M059J (cell line): ENCODE measurements at places on chromosomes 3 and 15.

- no peak for DNase-seq
Observed at GRCh38 chr15:43776101-43776717, 557 bp downstream of the ELL3 start.

DNA sequence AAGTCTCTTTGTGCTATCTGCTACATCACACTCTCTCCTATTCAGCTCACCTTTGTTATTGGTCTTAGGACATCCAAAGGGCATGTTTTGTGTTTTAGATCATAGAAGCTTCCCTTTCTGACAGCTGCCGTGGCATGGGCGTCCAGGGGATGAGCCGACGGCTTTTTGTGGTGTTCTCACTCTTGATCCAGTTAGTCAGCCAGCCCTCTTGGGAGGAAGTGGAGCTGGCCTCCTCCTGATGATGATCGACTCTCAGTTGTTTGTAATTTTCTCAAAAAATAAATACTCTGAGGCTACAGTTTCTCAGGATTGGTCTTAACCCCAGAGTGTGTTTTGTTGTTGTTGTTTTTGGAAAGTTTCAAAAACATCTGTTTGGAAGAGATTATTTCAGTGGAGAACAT is 34.4 kb downstream of the BOC start:
- peak; percentile 42 for DNase-seq

GRCh38 chr3:49529567-49529966 is 24.7 kb upstream of the BSN start:
- DNase-seq = no peak

DNA sequence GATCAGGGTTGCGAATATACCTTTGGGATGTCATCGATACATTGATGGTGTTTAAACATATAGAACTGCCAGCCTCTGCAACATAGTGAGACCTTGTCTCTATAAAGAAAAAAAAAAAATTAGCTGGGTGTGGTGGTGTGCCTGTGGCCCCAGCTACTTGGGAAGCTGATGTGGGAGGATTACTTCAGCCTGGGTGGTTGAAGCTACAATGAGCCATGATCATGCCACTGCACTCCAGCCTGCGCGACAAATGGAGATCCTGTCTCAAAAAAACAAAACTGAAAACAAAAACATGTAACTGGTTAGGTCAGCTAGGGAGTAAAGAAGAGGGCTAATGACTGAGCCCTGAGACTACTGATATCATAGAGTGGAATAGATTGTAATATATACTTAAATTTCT is 30.7 kb upstream of the MGA start:
- DNase-seq = no peak

DNA sequence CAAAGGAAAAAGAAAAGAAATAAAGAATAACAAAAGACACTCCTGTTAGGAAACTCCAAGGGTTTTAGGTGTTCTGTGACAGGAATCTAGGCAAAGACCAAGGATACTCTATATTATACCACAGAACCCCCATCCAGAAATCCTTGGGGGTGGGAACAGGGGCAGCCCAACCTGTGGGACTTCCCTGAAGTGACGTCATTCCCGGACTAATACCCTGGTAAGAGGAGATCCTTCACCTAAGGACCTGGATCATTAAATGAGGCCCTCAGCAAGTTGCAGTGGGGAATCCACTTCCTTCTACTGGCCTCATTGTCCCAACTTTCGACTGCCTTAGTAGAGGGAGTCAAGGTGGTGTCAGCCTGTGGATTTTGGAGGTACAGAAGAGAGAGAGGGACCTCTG is 41.1 kb upstream of the ZNF148 start:
- DNase-seq = no peak

DNA sequence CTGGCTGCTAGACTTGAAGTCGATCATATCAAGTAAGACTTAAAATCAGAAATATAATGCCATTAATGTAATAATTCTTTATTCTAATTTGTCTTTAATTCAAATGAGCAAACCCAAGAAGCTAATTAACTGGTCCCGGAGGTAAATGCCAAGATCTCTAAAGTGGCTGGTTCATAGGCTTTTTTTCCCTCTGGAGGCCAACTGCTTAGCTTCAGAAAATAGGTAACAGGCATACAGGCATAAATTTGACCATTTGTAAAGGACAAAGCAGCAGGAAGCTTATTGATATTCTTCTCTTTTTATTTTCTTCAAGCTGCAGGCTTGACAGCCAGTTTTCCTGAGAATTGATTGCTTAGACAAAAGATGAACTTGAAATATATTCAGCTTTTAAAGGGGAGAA is 158.6 kb upstream of the RAP2B start:
- no peak for DNase-seq

GRCh38 chr15:25242166-25242879 is 196.5 kb downstream of the UBE3A start:
- no peak for DNase-seq

DNA sequence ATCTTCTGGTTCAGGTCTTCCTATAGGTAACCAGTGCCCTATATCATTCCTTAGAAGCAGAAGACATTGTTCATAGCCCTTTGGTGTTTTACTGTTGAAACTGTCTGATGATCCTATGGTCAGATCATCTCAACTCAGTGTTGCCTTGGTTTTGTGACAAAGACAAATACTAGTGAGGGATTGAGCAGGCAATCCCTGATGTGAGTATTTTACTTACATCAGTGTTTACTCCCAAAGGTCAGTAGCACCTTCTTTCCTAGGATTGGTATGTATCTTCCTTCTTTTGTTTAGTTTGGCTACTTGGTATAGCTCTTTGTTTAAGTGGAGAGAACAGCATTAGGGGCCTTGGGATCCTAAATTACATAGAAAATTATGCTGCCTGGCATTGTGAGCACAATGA is 41.1 kb downstream of the BBS4 start:
- DNase-seq = no peak

DNA sequence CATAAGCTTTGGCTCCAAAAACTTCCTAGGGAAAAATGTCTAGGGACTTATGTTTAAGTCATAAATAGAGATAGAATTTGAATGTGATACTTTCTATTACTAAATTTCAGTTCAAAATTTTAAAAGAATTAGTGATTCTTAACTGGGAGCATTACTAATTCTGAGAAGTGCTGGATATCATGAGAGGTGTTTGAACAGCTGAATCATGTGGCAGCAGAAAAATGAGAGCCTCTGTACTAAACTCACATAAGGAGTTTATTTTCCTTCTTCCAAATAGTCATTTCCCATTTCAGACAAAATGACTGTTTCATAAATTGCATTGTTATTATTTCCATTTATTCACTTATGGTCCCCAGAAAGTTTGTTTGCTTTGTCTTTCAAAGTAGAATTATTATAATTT is 62.7 kb downstream of the SLMAP start:
- DNase-seq = no peak

GRCh38 chr3:123385001-123385401 is 63.9 kb downstream of the ADCY5 start:
- DNase-seq = no peak

DNA sequence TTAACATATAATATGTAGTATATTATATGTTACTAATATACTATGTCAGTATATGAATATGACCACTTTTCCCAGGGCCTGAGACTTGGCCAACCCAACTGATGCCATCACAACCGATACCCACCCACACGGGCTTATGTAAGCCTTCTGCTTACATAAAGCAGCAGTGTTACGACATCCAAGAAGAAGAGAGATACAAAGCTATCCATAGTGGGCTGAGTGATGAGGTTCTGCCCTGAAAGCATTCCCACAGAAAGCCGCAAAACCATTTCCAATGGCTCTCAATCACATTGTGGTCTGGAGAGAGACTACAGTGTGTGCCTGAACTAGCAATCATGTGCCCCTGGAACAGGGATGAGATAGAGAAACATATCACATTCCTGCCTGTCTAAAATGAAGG is 177.9 kb downstream of the PLOD2 start:
- no peak for DNase-seq

GRCh38 chr3:86800116-86800515 is 190.8 kb downstream of the VGLL3 start:
- DNase-seq = no peak

- DNase-seq = no peak
Observed at GRCh38 chr3:127068871-127069270, 86.0 kb downstream of the PLXNA1 start.

GRCh38 chr3:94036909-94037507 is 8.6 kb upstream of the STX19 start:
- peak; percentile 53 for DNase-seq

- peak; percentile 54 for DNase-seq
Observed at GRCh38 chr3:129248286-129248979, 973 bp upstream of the COPG1 start.

- DNase-seq = no peak
Observed at GRCh38 chr15:48875241-48875960, 2.5 kb upstream of the EID1 start.

GRCh38 chr15:31477851-31478701 is 151.4 kb downstream of the KLF13 start:
- DNase-seq = no peak

- peak; percentile 38 for DNase-seq
Observed at GRCh38 chr3:190180268-190180667, 59.6 kb upstream of the P3H2 start.

GRCh38 chr3:138625707-138626365 is 17.3 kb downstream of the FAIM start:
- peak; percentile 70 for DNase-seq

- peak; percentile 79 for DNase-seq
Observed at GRCh38 chr3:11392014-11392859, 120.0 kb downstream of the ATG7 start.

GRCh38 chr15:33700695-33701303 is 267.5 kb upstream of the CHRM5 start:
- DNase-seq = peak; percentile 68

GRCh38 chr3:75110741-75111140 is 496.3 kb upstream of the CNTN3 start:
- DNase-seq = no peak

DNA sequence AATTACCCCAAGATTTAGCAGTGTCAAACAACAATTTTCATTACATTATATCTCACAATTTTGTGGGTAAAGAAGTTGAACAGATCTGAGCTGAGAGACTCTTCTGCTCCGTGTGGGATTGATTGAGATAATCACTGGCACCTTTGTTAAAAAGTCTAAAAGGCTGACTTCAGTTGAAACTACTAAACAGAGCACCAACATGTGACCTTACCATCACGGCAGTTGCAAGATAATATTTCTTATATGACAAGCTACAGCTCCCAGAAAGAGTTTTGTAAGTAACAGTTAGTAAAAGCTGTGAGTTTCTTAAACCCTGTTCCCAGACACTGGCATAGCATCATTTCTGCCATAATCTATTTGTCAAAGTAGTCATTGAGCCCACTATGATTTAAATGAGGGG is 25.0 kb downstream of the CGGBP1 start:
- DNase-seq = no peak

GRCh38 chr15:36501063-36501678 is 78.3 kb upstream of the CDIN1 start:
- peak; percentile 84 for DNase-seq

DNA sequence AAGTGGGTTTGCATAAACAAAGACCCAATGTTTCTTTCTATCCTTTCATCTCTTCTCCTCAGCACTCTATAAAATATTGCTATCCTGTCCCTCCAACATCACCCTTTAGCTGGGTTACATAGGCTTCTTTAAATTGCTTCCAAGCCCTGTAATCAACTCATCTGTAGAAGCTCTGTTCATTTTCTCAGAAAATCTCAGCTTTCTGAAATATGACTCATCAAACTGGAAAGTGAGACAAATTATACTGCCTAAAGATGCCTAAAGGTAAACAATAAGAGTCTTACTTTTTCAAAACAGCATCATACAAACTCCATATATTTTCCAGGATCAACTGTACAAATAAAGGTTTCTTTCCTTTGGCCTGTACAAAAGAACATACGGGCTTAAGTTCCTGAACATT is 33.8 kb downstream of the EFL1 start:
- peak; percentile 7 for DNase-seq

- peak; percentile 54 for DNase-seq
Observed at GRCh38 chr15:78052001-78052401, 25.5 kb downstream of the TBC1D2B start.

- DNase-seq = peak; percentile 50
Observed at GRCh38 chr3:104032283-104032682, 1334.4 kb upstream of the ALCAM start.

GRCh38 chr3:55559500-55560423 is 72.7 kb upstream of the WNT5A start:
- DNase-seq = no peak

DNA sequence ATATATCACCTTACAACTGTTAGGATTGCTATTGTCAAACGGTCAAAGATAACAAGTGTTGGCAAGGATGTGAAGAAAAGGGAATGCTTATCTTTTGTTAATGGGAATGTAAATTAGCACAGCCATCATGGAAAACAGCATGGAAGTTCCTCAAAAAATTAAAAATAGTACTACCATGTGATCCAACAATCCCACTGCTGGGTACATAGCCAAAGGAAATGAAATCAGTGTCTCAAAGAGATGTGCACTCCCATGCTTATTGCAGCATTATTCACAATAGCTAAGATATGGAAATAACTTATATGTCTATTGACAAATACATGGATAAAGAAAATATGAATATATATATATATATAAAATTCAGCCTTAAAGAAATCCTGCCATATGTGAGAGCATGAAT is 274.6 kb downstream of the EDEM1 start:
- no peak for DNase-seq

DNA sequence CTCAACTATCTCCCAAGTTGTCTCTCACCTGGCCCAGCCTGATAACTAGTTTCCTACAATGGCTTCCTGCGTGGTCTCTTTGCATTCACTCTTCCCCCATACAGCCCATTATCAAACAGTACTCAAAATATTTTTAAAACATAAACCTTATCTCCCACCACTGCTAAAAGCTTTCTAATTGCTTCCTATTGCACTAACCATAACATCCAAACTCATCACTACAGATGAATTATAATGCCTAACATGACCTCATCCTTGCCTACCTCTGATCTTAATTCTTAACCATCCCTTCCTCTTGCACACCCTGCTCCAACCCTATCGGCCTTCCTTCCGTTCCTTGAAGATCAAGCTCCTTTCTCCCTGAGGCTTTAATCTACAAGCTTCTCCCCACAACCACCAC is 17.0 kb downstream of the ACAP2 start:
- no peak for DNase-seq

- no peak for DNase-seq
Observed at GRCh38 chr15:90572893-90573292, 43.2 kb downstream of the CRTC3 start.

GRCh38 chr15:36903195-36903594 is 197.2 kb downstream of the MEIS2 start:
- no peak for DNase-seq

GRCh38 chr3:62260655-62261054 is 112.7 kb downstream of the FEZF2 start:
- DNase-seq = no peak

GRCh38 chr3:135513106-135514059 is 452.1 kb upstream of the PPP2R3A start:
- peak; percentile 97 for DNase-seq

DNA sequence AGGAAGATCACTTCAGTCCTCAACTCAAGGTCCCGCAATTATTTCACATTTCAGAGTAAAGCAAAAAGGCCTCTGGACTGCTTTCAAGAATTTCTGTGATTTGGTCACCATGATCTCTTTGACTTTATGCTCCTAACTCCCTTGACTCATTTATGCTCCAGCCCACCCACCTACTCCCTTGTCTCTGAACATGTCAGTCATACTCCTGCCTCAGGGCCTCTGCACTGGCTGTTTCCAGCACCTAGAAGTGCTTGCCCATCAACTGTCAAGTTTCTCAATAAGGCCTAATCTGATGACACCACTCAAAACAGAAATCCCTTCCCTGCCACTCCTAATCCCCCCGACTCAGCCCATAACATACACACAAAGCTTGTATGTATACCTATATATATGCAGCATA is 36.1 kb upstream of the CSPG5 start:
- no peak for DNase-seq
